Activated naive CD4-positive, alpha-beta T cell treated with anti-CD3 and anti-CD28 coated beads, Interleukin-2, amount 50 U/mL, for 16 hours (primary cell): ENCODE measurements at places on chromosomes 5 and 9.
A peak's percentile ranks its signal among the peaks of the same experiment; 100 is the strongest.

DNA sequence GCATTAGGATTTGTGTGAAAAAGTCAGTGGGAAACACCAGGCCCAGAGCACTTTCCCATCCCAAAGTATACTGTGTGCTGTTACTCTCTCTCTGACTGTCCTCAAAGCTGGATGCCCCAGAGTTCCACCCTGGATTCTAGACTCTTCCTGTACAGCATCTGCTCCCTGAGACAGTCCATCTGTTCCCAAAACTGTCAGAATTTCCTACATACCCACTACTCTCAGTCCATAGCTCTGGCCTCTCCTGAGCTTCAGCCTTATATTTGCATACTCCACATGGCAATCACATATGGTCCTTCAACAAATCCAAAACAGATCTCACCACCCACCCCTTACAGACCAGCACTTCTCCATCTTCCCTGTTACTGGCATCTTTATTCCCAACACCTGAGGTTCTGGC lies 9.5 kb downstream of the ELP1 start:
- DNase-seq: no peak

- DNase-seq: peak; percentile 61
Observed at GRCh38 chr5:176629853-176630680, at the start of the genes EIF4E1B and SNCB. Gene EIF4E1B, plus strand, starts transcription at chr5:176630675. Its CDS starts 12,113 bp downstream, at chr5:176642788. Gene SNCB, minus strand, starts transcription at chr5:176630534. Its CDS starts 880 bp downstream, at chr5:176629654.

- no peak for DNase-seq
Observed at GRCh38 chr9:91425271-91425670, 1.6 kb upstream of the NFIL3 start.

GRCh38 chr9:19020886-19021455 lies 12.0 kb downstream of the SAXO1 start:
- no peak for DNase-seq

DNA sequence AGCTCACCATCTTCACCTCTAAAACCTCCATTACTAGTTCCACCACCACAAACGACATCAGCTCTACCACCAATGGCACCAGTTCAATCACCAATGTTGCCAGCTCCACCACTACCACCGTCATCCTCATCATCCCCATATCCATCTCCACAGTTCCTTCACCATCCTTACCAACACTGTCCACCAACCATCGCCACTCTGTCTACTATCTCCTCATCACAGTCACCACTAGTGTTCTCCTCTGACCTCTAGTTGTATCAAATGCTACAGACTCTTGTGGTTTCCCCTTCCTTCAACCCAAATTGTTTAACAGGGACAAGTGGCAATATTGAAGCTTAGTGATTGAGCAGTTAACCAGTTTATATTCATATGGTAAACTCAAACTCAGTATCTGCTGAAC lies 182.6 kb downstream of the CAAP1 start:
- no peak for DNase-seq

DNA sequence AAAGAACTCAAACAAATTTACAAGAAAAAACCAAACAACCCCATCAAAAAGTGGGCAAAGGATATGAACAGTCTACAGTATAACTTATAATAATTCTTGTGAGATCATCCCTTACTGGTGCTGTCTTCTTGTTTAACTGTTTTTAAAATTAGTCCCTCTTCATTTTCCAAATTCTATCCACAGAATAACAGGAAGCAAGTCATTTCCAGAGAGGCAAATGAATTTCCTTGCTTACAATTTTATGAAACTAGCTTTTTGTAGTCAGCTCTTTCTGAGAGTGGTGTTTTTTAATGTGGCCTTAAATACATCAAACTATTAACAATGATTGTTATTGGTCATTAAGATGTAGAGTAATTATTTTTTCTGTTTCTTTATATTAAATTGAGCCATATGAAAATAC lies 40.6 kb downstream of the FAM174A start:
- no peak for DNase-seq

DNA sequence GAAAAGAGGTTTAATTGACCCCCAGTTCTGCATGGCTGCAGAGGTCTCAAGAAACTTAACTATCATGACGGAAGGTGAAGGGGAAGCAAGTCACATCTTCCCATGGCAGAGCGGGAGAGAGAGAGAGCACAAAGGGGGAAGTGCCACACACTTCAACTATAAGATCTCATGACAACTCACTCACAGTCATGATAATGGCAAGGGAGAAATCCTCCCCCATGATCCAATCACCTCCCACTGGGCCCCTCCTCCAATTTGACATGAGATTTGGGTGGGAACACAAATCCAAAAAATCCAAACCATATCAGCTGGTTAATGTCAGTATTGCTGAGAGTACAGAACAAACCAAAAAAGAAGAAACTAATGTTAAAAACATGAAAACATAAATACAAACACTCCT lies 120.2 kb downstream of the STARD4 start:
- no peak for DNase-seq

GRCh38 chr9:68955330-68955729 lies 58.6 kb downstream of the PRKACG start:
- DNase-seq: no peak

DNA sequence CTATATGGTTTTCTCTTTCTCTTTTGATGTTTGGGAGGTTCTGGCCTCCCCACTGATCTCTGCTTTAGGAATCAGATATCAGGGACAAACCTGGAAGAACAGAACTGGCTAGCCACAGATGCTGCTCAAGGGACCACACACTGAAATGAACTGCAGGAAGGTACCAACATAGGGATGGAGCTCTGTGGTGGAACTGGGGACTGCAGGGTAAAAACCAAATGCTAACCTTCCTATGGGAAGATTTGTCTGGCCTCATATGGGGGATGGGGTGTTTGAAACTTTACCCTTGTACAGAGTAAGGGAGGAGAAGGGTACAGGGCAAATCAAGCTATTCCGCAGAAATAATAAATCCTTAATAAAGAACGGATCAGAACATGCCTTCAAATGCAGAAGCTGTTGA lies 49.4 kb downstream of the ELOVL7 start:
- no peak for DNase-seq

GRCh38 chr9:7912037-7912535 lies 112.5 kb upstream of the DMAC1 start:
- no peak for DNase-seq

DNA sequence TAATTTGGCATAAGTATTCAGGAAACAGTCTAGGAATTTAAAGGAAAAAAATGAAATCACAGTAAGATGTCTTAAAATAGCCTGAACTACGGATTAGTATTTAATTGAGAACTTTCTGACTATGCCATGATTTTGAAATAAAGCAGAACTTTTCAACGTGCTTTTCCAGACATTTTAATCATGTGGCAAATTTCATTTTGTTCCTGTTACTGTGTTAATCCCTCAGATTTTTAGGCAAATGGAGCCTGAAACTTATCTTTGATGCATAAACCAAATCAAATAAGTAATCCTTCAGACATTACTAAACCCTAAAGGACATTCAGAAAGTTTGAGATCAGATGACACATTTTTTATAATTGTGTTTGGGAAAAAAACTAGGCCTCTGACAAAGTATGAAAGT lies 75.7 kb downstream of the FBN2 start:
- DNase-seq: no peak

DNA sequence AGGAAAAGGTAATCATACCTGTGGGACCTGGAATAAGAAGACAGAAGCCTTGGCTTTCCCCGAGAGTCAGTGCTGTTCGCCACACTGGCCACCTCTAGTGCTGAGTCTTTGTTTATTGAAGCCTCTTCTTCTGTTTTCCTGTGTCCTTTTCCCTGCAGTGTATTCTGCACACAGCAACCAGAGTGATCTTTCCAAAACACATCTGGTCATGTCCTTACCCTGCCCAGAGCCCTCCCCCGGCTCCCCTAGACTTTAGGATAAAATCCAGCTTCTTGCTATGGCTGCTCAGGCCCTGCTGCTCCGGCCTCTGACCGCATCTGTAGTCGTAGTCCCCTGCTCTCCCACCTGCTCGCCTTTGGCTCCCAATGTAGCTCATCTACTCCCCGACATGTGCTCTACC lies 28.3 kb downstream of the GALNT10 start:
- DNase-seq: no peak

GRCh38 chr9:21333226-21333625 lies 2.0 kb downstream of the KLHL9 start:
- no peak for DNase-seq

DNA sequence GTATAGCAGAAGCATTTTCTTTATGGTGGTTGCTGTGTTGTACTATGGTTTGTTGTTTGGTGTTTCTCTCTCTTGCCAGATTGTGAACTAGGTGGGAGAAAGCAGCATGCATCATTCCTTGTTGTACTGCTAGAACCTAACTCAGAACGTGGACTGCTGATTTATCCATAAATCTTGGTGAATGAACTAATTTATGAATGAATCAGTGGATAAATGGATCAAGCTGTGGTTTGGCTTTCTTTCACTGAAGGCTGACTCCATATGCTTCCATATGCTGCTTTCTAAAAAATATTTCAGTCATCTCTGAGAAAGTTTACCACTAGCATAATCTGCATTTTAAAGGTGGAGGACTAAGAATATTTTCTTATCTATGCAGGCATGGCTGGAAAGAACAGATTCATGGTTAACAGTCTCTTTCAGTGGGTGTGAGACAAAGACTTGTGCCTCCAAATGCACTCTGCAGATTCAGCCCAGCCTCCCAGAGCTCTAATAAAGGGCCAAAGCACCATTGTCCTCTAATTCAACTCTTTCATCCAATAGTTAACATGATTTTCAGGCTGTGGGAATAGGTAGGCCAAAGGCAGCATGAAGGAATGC lies 237.7 kb downstream of the SH3GL2 start:
- DNase-seq: no peak

- no peak for DNase-seq
Observed at GRCh38 chr5:65818592-65818991, 96.6 kb downstream of the NLN start.

DNA sequence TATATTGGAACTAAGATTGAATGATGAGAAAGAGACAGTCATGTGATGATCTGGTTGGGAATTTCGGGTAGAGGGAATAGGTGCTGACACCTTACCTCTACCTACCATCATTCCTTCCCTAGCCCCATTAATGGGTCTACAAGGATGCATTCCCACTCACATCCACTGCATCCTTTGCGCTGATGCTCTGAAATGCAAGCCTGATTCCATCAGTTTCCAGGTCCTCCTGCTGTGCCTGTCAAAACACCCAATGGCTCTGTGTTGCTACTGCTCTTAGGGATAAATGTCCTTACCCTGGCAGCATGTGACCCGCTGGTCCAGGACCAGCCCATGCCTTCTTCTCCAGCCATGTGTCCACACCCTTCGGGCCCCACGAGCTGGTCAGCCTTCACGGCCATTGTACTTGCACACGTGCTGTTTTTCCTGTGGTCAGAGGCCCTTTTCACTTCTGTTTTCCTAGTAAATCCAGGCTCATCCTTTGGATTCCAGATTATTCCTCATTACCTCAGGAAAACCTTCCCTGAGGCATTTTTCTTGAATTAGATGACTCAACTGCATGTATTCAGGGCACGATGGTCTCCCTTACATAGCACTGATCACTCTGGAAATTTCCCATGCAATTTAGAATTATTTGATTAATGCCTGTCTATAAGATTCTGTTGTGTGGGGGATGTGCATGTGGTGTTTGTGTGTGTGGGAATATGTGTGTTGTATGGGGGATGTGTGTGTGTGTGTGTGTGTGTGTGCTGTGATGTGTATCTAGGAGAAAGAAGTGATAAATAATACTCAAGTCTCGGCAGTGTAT lies 185.0 kb downstream of the DIRAS2 start:
- DNase-seq: no peak

GRCh38 chr5:78908173-78909061 lies 76.7 kb downstream of the ARSB start:
- no peak for DNase-seq

GRCh38 chr9:104774132-104774531 lies 10.2 kb downstream of the NIPSNAP3B start:
- no peak for DNase-seq

DNA sequence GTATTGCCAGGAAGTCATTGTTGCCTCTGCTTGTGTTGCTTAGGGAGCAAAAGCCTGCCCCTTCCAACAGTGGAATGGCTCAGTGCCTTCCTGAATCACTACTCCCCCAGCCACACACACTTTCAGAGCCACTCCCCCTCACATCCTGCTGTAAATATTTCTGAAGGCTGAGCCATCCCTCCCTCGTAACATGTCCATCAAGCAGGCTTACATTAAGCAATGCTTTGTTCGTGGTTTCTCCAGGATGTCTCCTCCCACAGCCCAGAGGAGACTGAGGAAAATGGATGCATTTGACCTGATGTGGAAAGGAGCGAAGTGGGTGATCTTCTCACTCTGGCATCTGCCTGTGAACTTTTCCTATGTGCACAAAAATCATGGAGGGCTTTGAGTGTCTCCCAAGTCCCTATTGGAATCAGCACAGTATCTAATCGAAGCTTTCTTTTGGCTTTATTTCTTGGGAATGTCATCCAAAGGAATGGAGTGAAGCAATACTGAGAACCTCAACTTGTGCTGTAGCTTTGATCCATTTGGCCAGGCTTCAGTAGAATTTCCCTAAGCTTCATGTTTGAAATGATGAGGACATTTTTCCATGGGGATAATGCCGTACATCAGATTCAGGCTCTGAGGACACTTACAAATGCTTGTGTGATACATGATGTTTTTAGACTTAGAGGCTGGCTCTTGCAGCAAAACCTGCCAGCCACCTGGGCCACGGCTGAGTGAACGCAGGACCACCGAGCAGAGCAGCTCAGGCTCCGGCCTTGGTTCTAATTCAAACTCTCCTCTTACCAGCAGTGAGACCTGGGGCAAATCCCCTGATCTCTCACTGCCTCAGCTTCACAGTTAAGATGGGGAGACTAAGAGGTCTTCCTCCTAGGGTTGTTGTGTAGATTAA lies 389.1 kb downstream of the ENC1 start:
- no peak for DNase-seq

- no peak for DNase-seq
Observed at GRCh38 chr9:10774051-10774450, 161.2 kb upstream of the PTPRD start.

DNA sequence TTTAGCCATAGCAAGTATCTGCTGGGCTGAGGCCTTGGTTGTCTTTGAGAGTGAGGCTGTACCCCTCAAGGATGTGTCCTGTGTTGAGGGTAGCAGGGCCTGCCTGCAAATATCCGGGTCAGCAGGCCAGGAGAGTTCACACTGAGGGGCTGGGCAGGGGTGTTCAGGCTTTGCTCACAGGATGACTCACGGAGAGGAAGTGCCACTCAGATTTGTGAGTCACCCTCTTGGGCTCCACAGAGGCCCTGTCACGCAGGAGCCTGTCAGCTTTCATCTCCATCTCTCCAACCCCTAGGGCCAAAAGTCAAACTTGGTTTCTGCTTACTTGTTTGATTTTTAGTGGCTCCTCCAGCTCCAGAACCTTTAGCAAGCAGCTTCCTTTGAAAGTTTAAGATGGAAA lies 211.5 kb downstream of the SEC61B start:
- DNase-seq: no peak

DNA sequence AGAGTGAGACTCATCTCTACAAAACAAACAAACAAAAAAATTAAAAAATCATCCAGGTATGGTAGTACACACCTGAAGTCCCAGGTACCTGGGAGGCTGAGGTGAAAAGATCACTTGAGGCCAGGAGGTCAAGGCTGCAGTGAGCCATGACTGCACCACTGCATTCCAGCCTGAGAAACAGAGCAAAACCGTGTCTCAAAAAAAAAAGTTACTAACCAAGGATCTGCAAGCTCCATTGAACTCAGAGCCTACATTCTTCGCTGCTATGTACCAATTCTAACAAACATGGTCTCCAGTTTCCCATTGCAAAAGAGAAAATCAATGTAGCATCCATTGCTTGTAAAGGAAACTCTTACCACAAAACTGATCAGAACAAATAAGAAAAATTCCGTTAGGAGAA lies 33.5 kb downstream of the MTMR12 start:
- no peak for DNase-seq

- DNase-seq: no peak
Observed at GRCh38 chr5:3027185-3027865, 275.8 kb upstream of the IRX2 start.
